A673 (cell line): ENCODE measurements at places on chromosomes 2 and 18. TPM values are rescaled to one million over a fixed set of nuclear protein-coding genes. Genes with fewer than 3 reads are reported as not detected.
A peak's percentile ranks its signal among the peaks of the same experiment; 100 is the strongest.

The LCT gene
- 0.37 and 0.39 TPM in 2 replicates for total RNA-seq

The ANKRD36B gene
- total RNA-seq, result 16.4 and 21.6 TPM in 2 replicates

The POTEJ gene
- not detected in 2 replicates for total RNA-seq

The FEZ2 gene
- 57.5 and 62.9 TPM in 2 replicates for total RNA-seq

The COL4A4 gene
- 0.11 TPM in 1 of 2 replicates, not detected in the other for total RNA-seq

The AQP12A gene
- total RNA-seq, result not detected in 2 replicates

The GPR35 gene
- total RNA-seq, result 2.7 and 2.9 TPM in 2 replicates

The NEU2 gene
- not detected in 2 replicates for total RNA-seq

DNA sequence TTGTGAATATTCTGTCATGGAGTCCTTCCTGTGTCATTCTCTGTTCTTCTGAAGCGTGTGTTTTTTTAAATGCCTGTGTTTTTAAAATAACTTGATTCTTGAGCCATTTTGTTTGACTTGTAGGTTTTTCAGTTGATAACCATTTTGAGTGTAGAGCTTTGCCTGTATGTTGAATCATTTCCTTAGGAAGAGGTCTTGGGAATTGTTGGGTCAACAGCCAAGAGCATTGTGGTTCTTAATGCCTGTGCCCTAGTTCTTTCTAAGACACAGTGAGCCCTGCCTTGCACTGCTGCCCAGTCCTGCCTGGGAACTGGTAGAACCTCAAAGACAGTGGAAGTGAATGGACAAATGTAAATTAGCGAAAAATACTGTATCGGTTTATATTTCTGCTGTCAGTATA is 25.9 kb downstream of the RAB12 start:
- no peaks in the 10 kb centered on the region for H3K27me3 ChIP-seq
- DNase-seq, result no peak
- no peaks in the 10 kb centered on the region for H3K4me1 ChIP-seq
- no peak overlapping the region for H3K27ac ChIP-seq

GRCh38 chr18:31500051-31500688 is 2.2 kb downstream of the DSG2 start:
- H3K36me3 ChIP-seq, result no peaks in the 10 kb centered on the region
- peaks cover 79% of the 10 kb centered on the region for H3K27me3 ChIP-seq
- DNase-seq, result no peak
- no peak overlapping the region for H3K27ac ChIP-seq
- no peak overlapping the region for H3K4me3 ChIP-seq

DNA sequence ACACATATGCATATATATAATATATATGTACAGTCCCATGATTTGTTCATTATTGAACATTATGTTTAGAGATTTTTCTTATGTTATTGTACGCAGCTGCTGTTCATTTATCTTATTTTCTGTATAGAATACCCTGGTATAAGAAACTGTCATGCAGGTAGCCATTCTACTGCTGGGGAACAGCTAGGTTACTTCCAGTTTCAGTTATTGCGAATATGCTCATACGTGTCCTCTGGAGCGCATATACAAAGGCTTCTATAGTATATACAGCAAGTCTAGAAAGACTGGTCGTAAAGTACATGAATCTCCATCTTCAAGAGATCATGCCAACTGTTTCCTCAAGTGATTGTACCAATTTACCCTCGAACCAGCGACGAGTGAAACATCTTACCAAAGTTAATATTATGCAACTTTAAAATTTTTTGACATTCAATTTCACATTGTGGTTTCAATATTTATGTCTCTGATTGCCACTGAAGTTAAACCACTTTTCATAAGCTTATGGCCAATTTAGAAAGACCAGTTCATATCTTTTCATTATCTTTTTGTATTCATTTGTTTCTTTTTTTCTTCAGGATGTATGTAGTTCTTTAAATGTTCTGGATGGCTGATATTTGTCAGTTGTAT is 53.5 kb downstream of the RDH14 start:
- no peak overlapping the region for H3K27ac ChIP-seq
- no peak for DNase-seq
- H3K27me3 ChIP-seq, result no peaks in the 10 kb centered on the region
- H3K4me3 ChIP-seq, result no peak overlapping the region
- H3K36me3 ChIP-seq, result no peaks in the 10 kb centered on the region

- no peaks in the 10 kb centered on the region for H3K36me3 ChIP-seq
- H3K4me1 ChIP-seq, result no peaks in the 10 kb centered on the region
- no peak for DNase-seq
- no peaks in the 10 kb centered on the region for H3K27me3 ChIP-seq
- H3K27ac ChIP-seq, result no peak overlapping the region
Measured at GRCh38 chr2:5315512-5315911, 376.7 kb upstream of the SOX11 start.

DNA sequence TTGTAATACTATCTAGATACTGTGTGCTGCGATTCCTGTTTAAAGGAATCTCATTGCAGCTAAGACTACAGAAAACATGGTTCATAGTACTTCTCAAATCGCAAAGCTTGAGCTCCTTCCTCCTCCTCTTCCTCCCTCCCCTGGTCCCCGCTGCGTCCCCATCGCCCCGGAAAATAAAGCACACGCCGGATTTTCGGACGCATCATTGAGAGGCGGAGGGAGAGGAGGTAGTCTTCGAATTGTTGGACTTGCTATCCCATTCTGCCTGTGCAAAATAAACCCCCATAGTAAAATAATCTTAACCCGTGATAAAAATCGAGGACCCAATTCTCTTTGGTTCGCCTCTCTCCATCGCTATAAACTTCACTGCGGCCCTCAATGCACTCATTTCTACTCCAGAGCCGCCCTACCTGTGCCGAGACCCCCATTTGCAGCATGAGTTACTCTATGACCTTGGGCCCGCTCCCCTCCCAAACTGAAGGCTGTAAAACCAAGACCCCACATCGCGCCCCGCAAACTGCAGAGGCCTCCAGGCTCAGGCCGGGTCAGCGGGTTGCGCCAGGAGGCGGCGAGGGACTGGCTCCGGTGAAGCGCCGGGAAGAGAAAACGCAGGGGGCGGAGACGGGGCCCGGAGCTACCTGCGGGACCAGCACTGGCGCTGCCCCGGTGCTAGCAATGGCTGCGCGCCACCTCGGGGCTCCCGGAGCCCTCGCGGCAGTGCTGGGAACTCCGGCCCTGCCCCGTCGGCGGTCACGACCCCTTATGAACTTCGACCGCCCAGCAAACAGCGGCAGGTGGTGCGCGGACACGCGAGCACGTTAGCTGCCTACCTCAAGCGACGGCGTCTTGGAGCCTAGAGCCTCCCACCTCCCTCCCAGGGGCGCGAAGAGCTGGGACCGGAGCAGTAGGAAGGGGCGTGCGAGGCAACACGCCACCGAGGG is 649 bp downstream of the ESCO1 start:
- DNase-seq, result peak; percentile 20
- no peaks in the 10 kb centered on the region for H3K27me3 ChIP-seq
- peaks cover 21% of the 10 kb centered on the region for H3K4me1 ChIP-seq
- H3K4me3 ChIP-seq, result peak overlapping the region; percentile 97

DNA sequence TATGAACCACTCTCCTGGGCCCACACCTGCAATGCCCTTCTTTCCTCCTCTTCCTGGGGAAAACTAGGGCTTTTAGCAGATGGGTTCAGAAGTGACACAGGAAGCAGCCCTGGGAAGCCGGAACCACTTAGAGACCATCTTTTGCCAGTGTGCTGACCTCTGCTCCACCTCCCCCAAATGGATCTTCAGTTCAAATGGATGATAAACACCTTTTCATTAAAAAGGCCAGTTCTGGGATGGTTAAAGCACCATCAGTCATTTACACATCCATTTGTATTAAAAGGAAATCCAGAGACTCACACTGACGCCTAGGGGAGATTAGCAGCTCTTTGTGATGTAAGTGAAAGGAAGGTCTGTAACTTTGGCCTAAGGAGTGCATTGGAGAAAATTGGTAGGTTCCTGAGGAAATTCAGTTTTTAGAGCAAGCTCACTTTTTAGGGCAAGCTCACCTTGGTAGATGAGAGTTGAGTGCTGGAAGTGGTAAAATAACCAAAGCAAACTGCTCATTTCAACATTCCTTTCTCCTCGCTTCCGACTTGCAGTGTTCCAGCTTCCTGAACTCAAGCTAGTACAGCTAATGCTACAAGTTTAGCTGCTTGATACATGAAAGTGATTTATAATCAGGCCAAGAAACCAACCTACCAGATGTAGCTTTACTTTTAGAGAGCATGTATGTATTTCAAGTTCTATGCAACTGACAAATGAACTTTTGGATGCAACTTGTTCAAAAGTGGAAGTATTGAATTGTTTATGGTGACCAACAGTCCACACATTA is 47.7 kb downstream of the ACTR2 start:
- DNase-seq, result no peak
- H3K36me3 ChIP-seq, result peaks cover 18% of the 10 kb centered on the region
- H3K4me3 ChIP-seq, result no peak overlapping the region
- no peaks in the 10 kb centered on the region for H3K27me3 ChIP-seq
- no peak overlapping the region for H3K27ac ChIP-seq

DNA sequence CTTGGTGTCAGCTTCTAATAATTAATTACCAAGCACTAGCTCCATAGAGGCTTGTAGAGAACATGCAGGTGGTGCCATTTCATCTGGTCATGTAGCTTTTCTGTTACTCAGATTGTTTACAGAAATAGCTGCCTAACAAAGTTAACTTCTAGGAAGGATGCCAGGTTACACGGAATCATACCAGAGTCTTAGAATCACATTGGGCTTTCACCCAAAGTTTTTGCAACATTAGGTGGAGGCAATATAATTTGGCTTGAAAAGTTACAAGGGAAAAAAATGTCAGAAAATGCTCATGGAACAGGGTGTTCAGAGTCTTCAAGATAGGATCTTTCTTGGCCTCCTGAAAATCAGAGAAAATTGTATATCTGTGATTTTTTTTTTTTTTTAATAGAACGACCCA is 135.6 kb downstream of the ARHGAP15 start:
- H3K27me3 ChIP-seq, result no peaks in the 10 kb centered on the region
- no peak for DNase-seq
- no peak overlapping the region for H3K27ac ChIP-seq
- no peaks in the 10 kb centered on the region for H3K36me3 ChIP-seq
- peaks cover 9% of the 10 kb centered on the region for H3K4me1 ChIP-seq
- no peak overlapping the region for H3K4me3 ChIP-seq

DNA sequence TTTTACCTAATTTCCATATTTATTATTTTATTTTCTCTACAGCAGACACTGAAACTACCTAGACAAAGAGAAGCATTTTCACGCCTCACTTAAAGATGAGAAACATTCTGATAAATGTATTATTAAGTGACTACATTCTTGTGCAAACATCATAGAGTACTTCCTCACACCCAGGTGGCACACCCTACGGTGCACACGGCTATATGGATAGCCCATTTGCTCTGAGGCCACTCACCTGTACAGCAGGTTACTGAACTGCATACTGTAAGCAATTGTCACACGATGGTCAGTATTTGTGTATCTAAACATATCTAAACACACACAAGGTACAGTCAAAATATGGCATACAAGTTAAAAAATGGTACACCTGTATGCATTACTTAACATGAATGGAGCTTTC is 481.4 kb downstream of the CMPK2 start:
- no peak for DNase-seq
- no peak overlapping the region for H3K27ac ChIP-seq
- H3K36me3 ChIP-seq, result no peaks in the 10 kb centered on the region
- H3K4me1 ChIP-seq, result no peaks in the 10 kb centered on the region

DNA sequence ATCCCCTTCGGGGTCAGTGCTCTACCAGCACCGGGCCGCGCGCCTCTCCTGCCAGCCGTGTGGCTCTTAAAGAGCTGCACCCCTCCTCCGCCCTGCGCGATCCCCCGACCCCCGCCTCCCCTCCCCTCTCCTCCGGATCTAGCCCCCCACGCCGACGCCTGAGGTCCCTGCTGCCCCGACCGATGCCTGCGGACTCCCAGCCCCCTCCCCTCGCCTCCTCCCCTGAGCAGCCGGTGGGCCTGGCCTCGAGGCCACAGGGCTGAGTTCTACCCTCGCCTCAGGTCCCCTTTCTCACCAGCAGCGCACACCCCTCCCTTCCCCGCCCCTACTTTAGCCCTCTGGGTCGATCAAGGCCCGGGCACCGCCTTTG is 5.8 kb upstream of the SIX3 start:
- H3K27ac ChIP-seq, result no peak overlapping the region
- H3K27me3 ChIP-seq, result peaks cover 98% of the 10 kb centered on the region
- no peak for DNase-seq
- no peak overlapping the region for H3K4me3 ChIP-seq

GRCh38 chr18:45617284-45617683 is 2.0 kb downstream of the SLC14A2 start:
- no peaks in the 10 kb centered on the region for H3K4me1 ChIP-seq
- no peak overlapping the region for H3K4me3 ChIP-seq
- no peak overlapping the region for H3K27ac ChIP-seq
- no peaks in the 10 kb centered on the region for H3K36me3 ChIP-seq
- no peak for DNase-seq
- H3K27me3 ChIP-seq, result no peaks in the 10 kb centered on the region

DNA sequence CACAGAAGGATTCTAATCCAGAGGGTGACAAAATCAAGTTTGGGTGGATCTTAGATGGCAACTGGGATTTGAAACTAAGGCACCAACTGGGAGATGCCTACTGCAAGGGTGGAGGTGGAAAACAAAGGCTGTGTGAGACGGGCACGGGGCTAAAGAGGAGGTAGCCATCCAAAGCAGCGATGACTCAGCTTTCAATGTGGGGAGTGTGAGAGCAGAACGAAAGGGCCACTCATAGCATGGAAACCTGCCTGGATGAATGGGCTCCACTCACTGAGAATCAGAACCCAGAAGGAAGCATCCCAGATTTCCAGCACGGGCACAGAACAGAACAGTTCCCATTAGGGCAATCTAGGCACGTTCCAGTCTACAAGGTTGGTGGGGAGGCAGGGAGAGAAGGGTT is 159.5 kb downstream of the COL4A4 start:
- H3K27me3 ChIP-seq, result no peaks in the 10 kb centered on the region
- no peak for DNase-seq
- H3K27ac ChIP-seq, result no peak overlapping the region
- H3K4me3 ChIP-seq, result no peak overlapping the region
- H3K36me3 ChIP-seq, result no peaks in the 10 kb centered on the region

DNA sequence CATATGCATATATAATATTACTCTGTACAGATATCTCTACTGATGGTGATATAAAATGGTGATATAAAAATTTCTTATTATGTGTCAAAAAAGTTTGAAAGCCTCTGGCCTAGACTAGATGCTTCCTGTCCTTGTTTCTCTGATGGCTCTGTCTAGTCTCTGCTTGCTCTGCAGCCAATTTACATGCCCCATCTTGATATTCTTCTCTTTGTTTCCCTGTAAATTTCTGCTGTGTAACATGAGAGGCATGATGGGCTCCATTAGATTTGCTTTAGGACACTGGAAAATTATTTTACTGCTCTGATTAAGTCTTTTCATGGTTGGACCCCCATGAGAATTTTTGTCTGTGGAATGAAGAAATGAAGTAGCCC is 24.3 kb downstream of the BABAM2 start:
- H3K27ac ChIP-seq, result no peak overlapping the region
- H3K36me3 ChIP-seq, result no peaks in the 10 kb centered on the region

- no peaks in the 10 kb centered on the region for H3K4me1 ChIP-seq
- DNase-seq, result no peak
- H3K36me3 ChIP-seq, result no peaks in the 10 kb centered on the region
Measured at GRCh38 chr2:236819275-236820002, 249.8 kb downstream of the ACKR3 start.
